ENCODE measurements at places on chromosomes 16 and 17.

- no peaks in the 10 kb centered on the region for H3K27me3 ChIP-seq
- no peak for DNase-seq
- peaks cover 17% of the 10 kb centered on the region for H3K36me3 ChIP-seq
- H3K27ac ChIP-seq, result no peak overlapping the region
- no peak overlapping the region for H3K4me3 ChIP-seq
Observed at GRCh38 chr16:67987460-67988160, 7.3 kb upstream of the DPEP3 start.

- H3K27me3 ChIP-seq, result no peaks in the 10 kb centered on the region
- H3K4me3 ChIP-seq, result no peak overlapping the region
- peaks cover 3% of the 10 kb centered on the region for H3K36me3 ChIP-seq
- H3K4me1 ChIP-seq, result peaks cover 30% of the 10 kb centered on the region
Observed at GRCh38 chr17:39801055-39801454, 63.1 kb downstream of the IKZF3 start.

DNA sequence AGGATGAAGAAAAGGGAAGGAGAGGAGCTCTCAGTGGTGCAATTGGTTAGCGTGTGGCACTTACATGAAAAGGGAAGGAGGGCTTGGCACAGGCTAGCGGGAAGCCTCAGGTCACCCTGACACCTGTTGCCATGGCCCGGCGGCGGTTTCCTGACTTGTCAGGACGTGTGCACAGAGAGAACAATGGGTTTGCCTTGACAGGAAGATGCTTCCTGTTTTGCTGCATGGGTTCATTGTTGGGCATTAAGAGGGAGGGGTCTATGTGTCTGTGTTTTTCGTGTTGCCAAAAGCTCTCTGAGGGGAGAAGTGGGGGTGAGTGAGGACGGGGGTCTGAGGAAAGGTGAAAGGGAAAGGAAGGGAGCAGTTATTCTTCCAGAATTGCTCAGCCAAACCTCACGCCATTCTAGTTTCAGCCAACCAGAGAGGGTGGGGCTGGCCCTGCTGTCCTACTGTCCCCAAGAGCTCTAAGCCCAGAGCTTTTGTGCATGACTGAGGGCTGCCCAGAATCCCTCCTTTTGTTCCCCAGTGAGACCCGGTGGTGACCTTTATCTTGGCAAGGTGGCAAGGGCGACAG is 17.1 kb upstream of the CCR7 start:
- peak overlapping the region; percentile 21 for H3K4me3 ChIP-seq
- H3K4me1 ChIP-seq, result peaks cover 50% of the 10 kb centered on the region
- DNase-seq, result peak; percentile 80
- H3K27ac ChIP-seq, result peak overlapping the region; percentile 70

GRCh38 chr17:48756830-48757251 is 28.3 kb upstream of the HOXB13 start:
- no peak overlapping the region for H3K27ac ChIP-seq

DNA sequence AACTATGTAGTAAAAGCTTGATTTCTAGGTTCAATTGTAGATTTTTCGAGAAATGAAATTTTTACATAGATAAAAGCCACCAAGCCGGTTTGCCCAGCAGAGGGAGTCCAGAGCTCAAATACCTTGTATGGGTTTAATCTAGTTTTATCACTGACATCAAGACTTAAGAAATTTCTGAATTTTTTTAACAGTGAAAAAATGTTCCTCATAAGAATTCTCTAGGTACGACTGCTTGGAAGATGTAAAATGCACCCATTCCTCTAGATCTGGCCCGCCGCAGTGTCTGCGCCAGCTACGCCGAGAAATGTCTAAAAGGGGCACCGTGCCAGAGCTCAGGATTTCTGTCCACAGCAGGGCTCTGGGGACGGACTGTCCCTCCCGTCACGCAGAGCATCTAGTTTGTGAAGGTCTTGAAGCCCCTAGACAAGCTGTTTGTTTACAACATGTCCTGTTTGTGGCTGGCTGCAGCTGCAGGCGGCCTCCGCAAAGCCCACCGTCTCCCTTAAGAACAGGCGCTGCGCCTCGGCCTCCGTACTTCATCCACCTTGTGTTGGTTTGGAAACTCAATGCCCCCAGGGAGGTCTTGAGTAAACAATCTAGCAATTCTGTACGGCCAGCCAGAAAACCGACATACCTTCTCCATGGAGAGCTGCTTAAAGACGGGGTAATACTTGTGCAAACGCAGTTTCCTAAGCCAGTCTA is 24.8 kb downstream of the MAP1LC3B start:
- peaks cover 57% of the 10 kb centered on the region for H3K36me3 ChIP-seq
- H3K4me3 ChIP-seq, result no peak overlapping the region

DNA sequence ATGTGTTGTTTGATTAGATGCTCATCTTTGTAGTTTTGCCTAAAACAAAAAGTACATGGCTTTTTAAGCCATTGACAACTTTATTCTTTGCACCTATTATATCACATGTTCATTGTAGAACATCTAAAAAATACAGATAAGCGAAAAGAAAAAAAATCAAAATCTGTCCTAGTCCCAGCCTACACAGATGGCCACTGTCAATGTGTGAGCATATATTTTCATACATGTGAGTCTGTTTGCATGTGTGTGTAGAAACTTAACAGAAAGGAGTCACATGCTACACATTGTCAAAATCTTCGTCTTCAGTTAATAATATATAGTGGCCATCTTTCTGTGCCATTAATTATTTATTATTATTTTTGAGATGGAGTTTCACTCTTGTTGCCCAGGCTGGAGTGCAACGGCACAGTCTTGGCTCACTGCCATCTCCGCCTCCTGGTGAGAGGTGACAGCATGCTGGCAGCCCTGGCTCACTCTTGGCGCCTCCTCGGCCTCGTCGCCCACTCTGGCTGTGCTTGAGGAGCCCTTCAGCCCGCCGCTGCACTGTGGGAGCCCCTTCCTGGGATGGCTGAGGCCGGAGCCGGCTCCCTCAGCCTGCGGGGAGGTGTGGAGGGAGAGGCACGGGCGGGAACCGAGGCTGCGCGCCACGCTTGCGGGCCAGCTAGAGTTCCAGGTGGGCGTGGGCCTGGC is 68.5 kb upstream of the AMZ2 start:
- no peak for DNase-seq
- H3K4me1 ChIP-seq, result peaks cover 39% of the 10 kb centered on the region
- no peak overlapping the region for H3K27ac ChIP-seq
- no peaks in the 10 kb centered on the region for H3K36me3 ChIP-seq
- no peak overlapping the region for H3K4me3 ChIP-seq

GRCh38 chr17:78040440-78041385 is 82.2 kb downstream of the TNRC6C start:
- H3K27me3 ChIP-seq, result no peaks in the 10 kb centered on the region
- peaks cover 15% of the 10 kb centered on the region for H3K4me1 ChIP-seq
- H3K27ac ChIP-seq, result peak overlapping the region; percentile 26
- H3K4me3 ChIP-seq, result peak overlapping the region; percentile 47

- no peaks in the 10 kb centered on the region for H3K36me3 ChIP-seq
- no peak overlapping the region for H3K27ac ChIP-seq
- DNase-seq, result no peak
- H3K4me3 ChIP-seq, result no peak overlapping the region
- H3K27me3 ChIP-seq, result no peaks in the 10 kb centered on the region
- no peaks in the 10 kb centered on the region for H3K4me1 ChIP-seq
Observed at GRCh38 chr17:65662196-65662595, 100.7 kb upstream of the AXIN2 start.

- no peaks in the 10 kb centered on the region for H3K36me3 ChIP-seq
- H3K27me3 ChIP-seq, result no peaks in the 10 kb centered on the region
Observed at GRCh38 chr17:62816282-62816839, 8.2 kb upstream of the MARCHF10 start.

- peaks cover 43% of the 10 kb centered on the region for H3K4me1 ChIP-seq
- peaks cover 5% of the 10 kb centered on the region for H3K36me3 ChIP-seq
- H3K27ac ChIP-seq, result no peak overlapping the region
- H3K27me3 ChIP-seq, result no peaks in the 10 kb centered on the region
- no peak overlapping the region for H3K4me3 ChIP-seq
Observed at GRCh38 chr16:31453255-31454204, 5.8 kb upstream of the ARMC5 start.

DNA sequence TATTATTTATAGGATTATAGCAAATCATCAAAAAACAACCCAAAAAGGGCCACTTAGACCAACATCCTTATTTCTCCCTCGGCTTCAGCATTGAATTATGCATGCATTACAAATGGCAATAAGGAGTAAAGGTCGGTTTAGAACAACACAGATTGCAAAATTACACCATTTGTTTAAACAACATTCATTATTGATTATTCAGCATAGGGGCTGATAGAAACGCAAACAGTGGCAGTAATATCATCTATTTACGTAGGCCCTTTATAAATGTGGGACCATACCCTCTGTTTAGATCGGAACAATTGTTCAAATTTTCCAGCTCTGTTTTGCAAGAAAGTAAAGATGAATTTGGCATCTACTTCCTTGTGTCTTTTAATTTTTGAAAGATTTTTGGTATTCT is 153.3 kb downstream of the WWOX start:
- DNase-seq, result no peak
- H3K27me3 ChIP-seq, result no peaks in the 10 kb centered on the region
- no peak overlapping the region for H3K4me3 ChIP-seq
- no peak overlapping the region for H3K27ac ChIP-seq
- no peaks in the 10 kb centered on the region for H3K4me1 ChIP-seq
- H3K36me3 ChIP-seq, result no peaks in the 10 kb centered on the region

DNA sequence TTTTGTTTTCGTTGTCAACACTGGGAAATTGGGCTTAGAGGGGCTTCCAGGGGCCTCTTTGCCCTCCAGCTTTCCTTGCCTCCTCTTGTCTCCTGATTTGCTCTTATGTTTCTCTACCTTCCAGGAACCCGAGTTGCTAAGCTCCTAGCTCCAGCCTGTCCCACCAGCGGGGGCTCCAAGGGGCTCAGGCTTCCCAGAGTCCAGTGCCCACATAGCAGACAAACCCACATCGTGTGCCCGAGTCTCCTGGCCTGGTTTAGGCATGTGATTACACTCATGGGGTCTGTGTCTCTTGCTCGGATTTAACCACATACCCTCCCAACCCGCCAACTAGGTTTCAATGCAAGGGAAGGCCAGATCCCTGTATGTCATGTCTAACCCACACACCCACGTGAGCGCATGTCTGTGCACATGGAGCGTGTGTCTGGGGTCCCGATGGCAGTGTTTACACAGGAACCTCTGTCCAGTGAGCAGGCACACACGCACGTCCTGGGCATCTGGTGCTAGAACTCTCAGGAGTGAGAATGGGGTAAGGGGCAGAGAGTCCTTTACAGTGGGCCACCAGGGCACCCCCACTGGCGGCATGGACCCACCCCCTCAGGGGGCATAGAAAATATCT is 76.1 kb upstream of the MED9 start:
- no peaks in the 10 kb centered on the region for H3K36me3 ChIP-seq
- H3K4me3 ChIP-seq, result no peak overlapping the region
- DNase-seq, result no peak
- no peak overlapping the region for H3K27ac ChIP-seq

- DNase-seq, result no peak
- H3K4me1 ChIP-seq, result no peaks in the 10 kb centered on the region
- no peak overlapping the region for H3K4me3 ChIP-seq
- H3K27ac ChIP-seq, result no peak overlapping the region
- H3K36me3 ChIP-seq, result no peaks in the 10 kb centered on the region
Observed at GRCh38 chr17:32536736-32537643, 50.2 kb downstream of the CDK5R1 start.

DNA sequence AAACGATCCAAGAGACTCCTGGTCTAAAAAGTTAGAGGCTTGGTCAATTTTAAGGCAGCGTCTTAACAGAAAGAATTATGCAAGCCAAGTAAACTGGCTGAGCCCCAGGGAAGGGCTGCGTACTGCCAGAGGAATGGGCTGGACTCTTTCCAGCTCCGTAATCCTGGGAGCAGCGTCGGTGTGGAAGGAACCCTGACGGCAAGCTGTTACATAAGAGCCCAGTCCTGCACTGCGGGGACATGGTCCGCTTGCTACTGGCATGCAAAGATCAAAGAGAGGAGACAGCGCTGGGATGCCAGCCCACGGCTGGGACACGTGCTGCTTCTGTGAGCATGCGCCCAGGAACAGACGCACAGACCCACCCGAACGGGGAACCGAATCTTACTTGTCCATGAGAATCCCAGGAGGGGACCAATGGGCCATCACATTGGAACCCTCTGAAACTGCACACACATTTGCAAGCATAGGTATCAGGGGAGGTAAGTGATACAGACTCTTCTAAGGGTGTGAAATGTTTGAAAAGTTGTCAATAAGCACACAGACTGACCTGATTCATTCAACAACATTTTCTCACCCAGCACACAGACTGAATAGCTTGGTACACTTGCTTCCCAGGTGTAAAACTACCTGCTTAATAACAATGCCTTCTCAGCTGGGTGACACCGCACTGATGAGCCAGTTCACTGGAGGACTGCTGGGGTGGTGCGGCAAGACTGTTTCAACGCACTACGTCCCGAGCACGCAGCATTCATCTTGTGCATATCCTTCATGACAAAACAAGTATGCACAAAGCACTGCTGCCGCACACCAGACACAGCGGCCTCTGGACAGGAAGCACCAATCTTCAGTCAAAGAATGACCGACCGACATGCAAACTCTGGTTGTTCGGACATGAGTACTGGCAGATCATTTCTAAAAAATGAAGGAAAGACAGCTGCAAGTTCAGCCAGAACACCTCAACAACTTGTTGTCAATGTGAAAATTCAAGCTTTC is 94.9 kb downstream of the ANKRD11 start:
- no peak overlapping the region for H3K27ac ChIP-seq
- no peak overlapping the region for H3K4me3 ChIP-seq
- DNase-seq, result no peak
- peaks cover 58% of the 10 kb centered on the region for H3K4me1 ChIP-seq

GRCh38 chr16:15757630-15758251 is 99.1 kb downstream of the MYH11 start:
- no peak for DNase-seq
- H3K4me3 ChIP-seq, result no peak overlapping the region
- peaks cover 10% of the 10 kb centered on the region for H3K4me1 ChIP-seq
- H3K27ac ChIP-seq, result no peak overlapping the region
- H3K27me3 ChIP-seq, result peaks cover 3% of the 10 kb centered on the region
- H3K36me3 ChIP-seq, result no peaks in the 10 kb centered on the region

DNA sequence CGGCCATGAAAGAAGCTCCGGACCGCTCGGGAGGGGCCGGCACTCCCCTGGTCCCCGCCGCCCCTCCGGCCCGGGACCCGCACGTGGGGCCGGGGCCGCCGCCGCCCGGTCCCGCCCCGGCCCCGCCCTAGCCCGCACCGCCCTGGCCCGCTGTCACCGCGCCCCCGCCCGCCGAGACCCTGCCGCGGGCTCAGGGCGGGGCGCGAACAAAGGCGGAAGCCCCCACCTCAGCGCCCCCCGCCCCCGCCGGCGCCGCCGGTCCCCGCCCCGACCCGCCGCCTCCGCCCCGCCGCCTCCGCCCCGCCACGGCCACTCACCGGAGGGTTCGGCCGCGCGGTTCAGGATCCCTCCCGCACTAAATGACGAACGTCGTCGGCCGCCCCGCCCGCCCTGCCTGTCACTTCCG is at the start of gene ARHGDIA:
TSS of gene ARHGDIA (minus strand) at position 357 of the 406 bp plus-strand sequence. CDS start 1,407 bp downstream, outside the sequence.
- peak within 1 kb of the TSS; percentile 95 for H3K27ac ChIP-seq
- no peak for DNase-seq
- peaks cover 32% of the 10 kb centered on the region for H3K36me3 ChIP-seq
- H3K4me1 ChIP-seq, result peaks cover 62% of the 10 kb centered on the region
- H3K27me3 ChIP-seq, result peaks cover 3% of the 10 kb centered on the region

GRCh38 chr16:89921702-89922476 is 1.3 kb upstream of the TUBB3 start:
- DNase-seq, result no peak
- H3K4me1 ChIP-seq, result peaks cover 94% of the 10 kb centered on the region
- no peak overlapping the region for H3K27ac ChIP-seq

- no peak overlapping the region for H3K27ac ChIP-seq
- no peak for DNase-seq
- H3K4me1 ChIP-seq, result peaks cover 5% of the 10 kb centered on the region
- no peak overlapping the region for H3K4me3 ChIP-seq
Observed at GRCh38 chr16:2040787-2041522, 6.7 kb downstream of the NTHL1 start.

- peaks cover 5% of the 10 kb centered on the region for H3K4me1 ChIP-seq
- H3K27ac ChIP-seq, result no peak overlapping the region
- no peaks in the 10 kb centered on the region for H3K36me3 ChIP-seq
- H3K4me3 ChIP-seq, result no peak overlapping the region
Observed at GRCh38 chr17:64242633-64243032, 20.4 kb downstream of the TEX2 start.
